ENCODE measurements at places on chromosomes 3 and 15. TPM values are rescaled to one million over a fixed set of nuclear protein-coding genes. Genes with fewer than 3 reads are reported as not detected.

The CASR gene
- total RNA-seq: 11.4 TPM

The CPNE9 gene
- not detected for total RNA-seq

The IGSF10 gene
- 0.28 TPM for total RNA-seq

The LRRC31 gene
- total RNA-seq: 0.19 TPM

GRCh38 chr15:66409565-66410108 lies 22.9 kb downstream of the MAP2K1 start:
- no peaks in the 10 kb centered on the region for H3K4me1 ChIP-seq
- H3K36me3 ChIP-seq: no peaks in the 10 kb centered on the region
- no peak overlapping the region for H3K27ac ChIP-seq
- no peaks in the 10 kb centered on the region for H3K27me3 ChIP-seq

DNA sequence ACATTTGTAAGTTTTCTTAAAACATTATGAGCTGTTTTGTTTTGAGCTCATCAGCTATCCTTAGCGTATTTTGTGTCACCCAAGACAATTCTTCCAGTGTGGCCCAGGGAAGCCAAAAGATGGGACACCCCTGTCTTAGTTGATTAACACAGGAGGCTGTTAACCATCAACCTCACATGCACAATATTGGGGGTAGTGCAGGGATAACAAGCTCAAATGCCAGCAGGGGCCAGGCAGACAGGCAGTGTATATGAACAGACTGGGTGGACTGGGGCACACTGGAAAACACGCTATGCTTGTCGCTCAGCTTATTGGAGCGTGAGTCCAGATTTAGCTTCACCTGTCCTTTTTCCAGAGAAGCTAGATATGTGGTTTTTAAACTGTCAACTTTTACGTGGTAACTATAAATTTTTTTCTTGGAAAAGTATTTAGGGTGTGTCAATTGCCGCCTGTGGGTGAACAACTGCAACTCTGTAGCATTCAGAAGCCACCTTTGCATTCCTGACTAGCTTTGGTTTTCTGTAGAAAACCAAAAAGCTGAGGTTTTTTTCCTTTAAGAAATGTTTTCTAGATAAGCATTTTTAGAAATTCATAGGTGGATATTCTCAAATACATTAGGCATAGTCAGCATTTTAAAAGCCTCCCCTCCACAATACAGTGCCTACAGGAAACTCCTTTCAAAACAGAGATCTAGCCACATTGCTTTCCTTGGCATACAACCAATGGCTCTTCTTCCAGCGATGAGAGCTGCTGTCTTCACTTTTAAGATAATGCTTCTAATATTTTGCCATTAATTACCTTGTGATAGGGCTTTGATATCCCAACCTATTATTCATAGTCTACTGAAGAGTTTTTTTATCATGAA lies 14.6 kb downstream of the PSMD6 start:
- peak overlapping the region; percentile 82 for H3K27ac ChIP-seq
- H3K4me1 ChIP-seq: peaks cover 21% of the 10 kb centered on the region
- DNase-seq: no peak
- H3K27me3 ChIP-seq: no peaks in the 10 kb centered on the region
- H3K4me3 ChIP-seq: no peak overlapping the region
- H3K36me3 ChIP-seq: peaks cover 41% of the 10 kb centered on the region

DNA sequence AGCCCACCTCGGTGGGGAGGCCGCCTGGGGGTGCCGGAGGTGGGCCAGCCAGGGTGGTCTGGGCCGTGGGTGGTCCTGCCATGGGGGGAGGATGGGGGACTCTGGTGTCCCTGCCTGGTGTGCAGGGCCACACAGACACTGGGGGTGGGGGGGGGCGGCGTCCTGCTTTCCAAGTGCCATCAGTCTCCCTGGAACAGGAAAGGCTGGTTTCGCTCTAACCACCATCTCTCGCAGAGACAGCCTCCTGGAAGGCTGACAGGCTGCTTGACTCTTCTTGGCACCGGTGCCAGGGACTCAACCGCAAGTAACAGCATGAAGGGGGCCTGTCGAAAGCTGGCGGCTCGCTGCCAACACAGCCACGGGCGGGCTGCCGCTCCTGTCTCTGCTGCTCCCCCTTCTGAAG lies 40.3 kb downstream of the RGMA start:
- H3K27ac ChIP-seq: no peak overlapping the region
- H3K36me3 ChIP-seq: peaks cover 6% of the 10 kb centered on the region
- no peaks in the 10 kb centered on the region for H3K4me1 ChIP-seq
- no peaks in the 10 kb centered on the region for H3K27me3 ChIP-seq

DNA sequence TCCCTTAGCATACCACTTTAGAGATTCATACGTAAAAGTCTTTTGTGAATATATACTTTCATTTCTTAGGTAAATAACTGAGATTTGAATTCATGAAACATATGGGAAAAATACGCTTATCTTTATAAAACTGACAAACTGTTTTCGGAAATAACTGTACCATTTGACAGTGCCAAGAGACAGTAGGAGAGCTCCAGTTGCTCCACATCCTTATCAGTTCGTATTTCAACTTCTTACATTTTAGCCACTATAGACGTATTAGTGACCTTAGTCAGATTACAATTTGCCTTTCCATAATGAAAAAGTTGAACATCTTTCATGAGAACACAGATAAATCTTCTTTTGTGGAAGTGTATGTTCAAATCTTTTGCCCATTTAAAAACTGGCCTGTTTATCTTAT lies 133.5 kb downstream of the NR2E3 start:
- H3K27me3 ChIP-seq: no peaks in the 10 kb centered on the region
- H3K4me3 ChIP-seq: no peak overlapping the region
- no peaks in the 10 kb centered on the region for H3K4me1 ChIP-seq
- no peak for DNase-seq
- H3K36me3 ChIP-seq: no peaks in the 10 kb centered on the region

DNA sequence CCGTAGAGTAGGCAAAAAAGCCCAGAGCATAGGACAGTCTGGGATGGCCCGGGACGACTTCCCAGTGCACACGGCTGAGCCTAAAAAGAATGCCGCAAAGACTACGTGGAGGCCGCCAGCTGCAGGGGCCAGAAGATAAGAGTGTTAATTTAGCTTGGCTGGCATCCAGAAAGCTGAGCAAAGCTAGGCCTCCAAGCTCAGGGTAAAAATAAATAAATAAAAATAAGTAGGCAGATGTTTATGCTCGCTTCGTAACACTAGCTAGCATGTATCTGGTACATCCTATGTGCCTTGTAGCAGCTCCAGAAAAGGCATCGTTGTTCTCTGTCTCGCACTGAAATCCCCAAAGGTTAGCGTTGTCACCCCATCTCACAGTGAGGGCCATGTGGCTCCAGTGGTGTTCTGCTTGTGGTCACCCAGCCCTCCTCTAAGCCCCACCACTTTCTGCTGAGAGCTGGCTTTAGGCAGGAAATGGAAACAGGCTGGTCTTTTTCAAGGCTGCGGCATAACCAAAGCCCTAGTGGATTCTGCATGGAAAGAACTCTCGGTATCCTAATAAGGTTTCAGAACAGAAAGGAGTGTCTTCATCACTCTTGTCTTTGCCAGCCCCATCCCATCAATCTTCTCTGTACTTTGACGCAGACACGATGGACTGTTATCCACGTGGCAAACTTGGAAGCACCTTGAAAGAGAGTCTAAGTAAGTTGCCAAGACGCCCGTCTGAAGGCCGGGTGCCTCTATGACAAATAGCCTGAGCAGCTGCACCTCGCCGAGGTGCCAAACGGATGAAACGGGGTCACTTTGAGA lies 58.1 kb upstream of the MEF2A start:
- H3K4me3 ChIP-seq: no peak overlapping the region
- H3K4me1 ChIP-seq: peaks cover 7% of the 10 kb centered on the region
- peak overlapping the region; percentile 12 for H3K27ac ChIP-seq
- no peak for DNase-seq

- H3K27ac ChIP-seq: no peak overlapping the region
- H3K4me3 ChIP-seq: no peak overlapping the region
- peaks cover 12% of the 10 kb centered on the region for H3K4me1 ChIP-seq
Observed at GRCh38 chr15:62392376-62392775, 227.3 kb upstream of the C2CD4B start.

- H3K36me3 ChIP-seq: no peaks in the 10 kb centered on the region
- no peak overlapping the region for H3K27ac ChIP-seq
- DNase-seq: peak; percentile 67
Observed at GRCh38 chr15:51775967-51776816, 24.8 kb downstream of the TMOD2 start.

GRCh38 chr3:139534992-139535879 lies 4.3 kb downstream of the RBP1 start:
- DNase-seq: peak; percentile 92
- no peaks in the 10 kb centered on the region for H3K27me3 ChIP-seq
- H3K27ac ChIP-seq: peak overlapping the region; percentile 93
- H3K36me3 ChIP-seq: no peaks in the 10 kb centered on the region

GRCh38 chr15:40226736-40227135 lies 12.1 kb upstream of the PAK6 start:
- no peak overlapping the region for H3K27ac ChIP-seq
- H3K36me3 ChIP-seq: no peaks in the 10 kb centered on the region
- no peak overlapping the region for H3K4me3 ChIP-seq
- DNase-seq: no peak

GRCh38 chr3:124168271-124168670 lies 176.3 kb upstream of the ROPN1 start:
- no peak overlapping the region for H3K4me3 ChIP-seq
- DNase-seq: no peak
- H3K27me3 ChIP-seq: no peaks in the 10 kb centered on the region
- no peaks in the 10 kb centered on the region for H3K36me3 ChIP-seq

DNA sequence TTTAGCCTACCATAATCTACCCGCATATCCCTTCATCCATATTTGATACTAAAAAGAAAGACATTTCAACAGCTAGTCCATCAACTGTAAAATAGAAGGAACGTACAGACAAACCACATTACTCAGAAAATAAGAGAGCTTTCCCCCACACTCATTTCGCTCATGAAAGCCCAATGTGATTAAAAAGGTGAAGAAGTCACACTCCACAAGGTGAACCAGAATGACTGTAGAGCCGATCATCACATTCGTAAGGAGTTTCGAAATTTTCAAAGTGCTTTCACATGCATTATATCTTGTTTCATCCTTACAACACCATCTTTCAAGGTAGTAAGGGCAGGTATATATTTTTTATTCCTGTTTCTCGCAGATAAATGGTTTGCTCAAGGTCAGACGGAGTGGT lies 225.3 kb downstream of the FOXP1 start:
- no peak overlapping the region for H3K4me3 ChIP-seq
- DNase-seq: no peak

- no peak for DNase-seq
- H3K27ac ChIP-seq: no peak overlapping the region
- no peaks in the 10 kb centered on the region for H3K36me3 ChIP-seq
- H3K27me3 ChIP-seq: no peaks in the 10 kb centered on the region
Observed at GRCh38 chr15:80844011-80844732, 65.0 kb downstream of the CEMIP start.

DNA sequence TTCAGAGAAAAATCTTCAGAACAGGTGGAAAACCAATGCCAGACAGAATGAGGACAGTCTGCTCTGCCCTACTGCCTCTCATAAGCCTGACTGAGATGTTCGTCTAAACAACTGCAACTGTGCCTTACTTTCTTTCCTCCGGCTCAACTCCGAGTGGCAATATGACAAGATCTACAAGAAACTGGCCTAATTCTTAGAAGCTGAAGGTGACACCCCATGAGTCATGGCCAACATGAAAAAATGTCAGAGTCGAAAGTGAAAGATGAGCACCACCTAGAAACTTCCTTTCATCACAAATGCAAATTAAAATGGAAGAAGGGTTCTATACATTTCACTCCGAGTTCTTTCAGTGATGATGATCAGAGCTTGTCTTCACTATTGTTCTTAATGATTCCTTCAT lies 12.9 kb downstream of the PCYT1A start:
- no peaks in the 10 kb centered on the region for H3K27me3 ChIP-seq
- no peaks in the 10 kb centered on the region for H3K36me3 ChIP-seq
- no peak for DNase-seq
- H3K27ac ChIP-seq: no peak overlapping the region
- no peak overlapping the region for H3K4me3 ChIP-seq
